ENCODE measurements at places on chromosomes 1 and 21.
A peak's percentile ranks its signal among the peaks of the same experiment; 100 is the strongest.

DNA sequence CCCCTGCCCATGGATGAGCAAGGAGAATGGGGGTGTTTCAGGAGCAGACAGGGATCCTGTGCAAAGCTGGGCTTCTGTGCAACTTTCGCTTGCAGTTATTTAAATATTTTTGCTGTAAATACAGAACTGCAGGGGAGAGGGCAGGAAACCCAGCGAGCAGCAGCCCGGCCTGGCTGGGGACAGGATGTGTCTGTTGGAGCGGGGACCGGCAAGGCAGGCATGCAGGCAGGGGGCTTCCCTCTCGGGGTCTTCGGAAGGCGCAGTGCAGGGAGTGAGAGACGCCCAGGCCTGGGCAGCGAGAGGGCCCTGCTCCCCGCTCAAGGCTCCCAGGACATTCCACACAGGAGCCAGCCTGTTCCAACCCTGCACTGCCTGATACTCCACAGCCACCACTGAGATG, 1.7 kb upstream of the AIRE start:
- ATAC-seq: no peak

DNA sequence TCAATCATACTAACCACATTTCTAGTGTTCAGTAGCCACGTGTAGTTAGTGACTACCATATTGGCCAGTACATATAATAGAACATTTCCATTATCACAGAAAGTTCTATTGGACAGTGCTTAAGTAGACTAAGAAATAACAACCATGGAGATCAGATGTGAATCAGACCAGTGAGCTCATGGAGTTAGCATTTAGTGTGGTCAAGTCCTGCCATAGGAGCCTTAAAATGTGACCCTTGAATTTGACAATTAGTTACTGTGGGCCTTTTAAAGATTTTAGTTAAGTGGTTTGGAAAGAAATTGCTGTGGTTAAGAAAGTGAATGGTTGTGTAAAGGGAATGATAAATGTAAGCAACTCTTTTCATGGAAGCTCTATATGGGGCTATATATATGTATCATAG, 123.4 kb downstream of the POU2F1 start:
- ATAC-seq: no peak

- ATAC-seq: peak; percentile 57
These were observed 12.4 kb upstream of the LRRN2 start for GRCh38 chr1:204697893-204698292.

DNA sequence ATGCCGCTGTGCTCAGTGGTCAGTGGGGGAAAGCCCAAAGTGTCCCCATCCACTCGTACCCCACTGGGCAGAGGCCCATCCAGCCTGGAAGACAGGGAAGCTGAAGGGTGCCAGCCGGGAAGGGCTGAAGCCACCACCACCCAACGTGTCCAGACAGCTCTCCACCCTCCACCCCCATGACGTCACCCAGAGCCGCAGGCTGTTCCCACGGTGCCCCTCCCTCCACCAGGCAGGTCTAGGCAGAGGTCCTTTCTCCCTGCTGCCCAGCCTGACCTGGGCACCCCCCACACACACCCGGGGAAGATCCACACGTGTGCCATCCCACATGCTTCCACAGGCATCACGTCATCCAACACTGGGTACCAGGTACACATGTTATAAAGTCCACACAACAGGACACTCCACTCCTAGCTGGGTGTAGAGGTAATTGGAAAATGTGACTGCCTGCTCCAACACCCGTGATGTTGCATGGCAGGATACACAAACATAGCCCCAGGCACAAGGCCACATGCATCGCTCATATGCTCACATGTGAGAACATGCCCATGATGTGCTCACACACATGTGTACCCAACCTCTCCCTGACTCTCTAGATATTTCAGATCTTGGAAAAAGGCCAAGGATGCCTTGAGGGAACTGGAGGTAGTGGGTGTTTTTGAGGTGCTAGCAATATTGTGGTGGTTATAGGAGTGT, 5.1 kb upstream of the ARHGAP30 start:
- ATAC-seq: no peak

DNA sequence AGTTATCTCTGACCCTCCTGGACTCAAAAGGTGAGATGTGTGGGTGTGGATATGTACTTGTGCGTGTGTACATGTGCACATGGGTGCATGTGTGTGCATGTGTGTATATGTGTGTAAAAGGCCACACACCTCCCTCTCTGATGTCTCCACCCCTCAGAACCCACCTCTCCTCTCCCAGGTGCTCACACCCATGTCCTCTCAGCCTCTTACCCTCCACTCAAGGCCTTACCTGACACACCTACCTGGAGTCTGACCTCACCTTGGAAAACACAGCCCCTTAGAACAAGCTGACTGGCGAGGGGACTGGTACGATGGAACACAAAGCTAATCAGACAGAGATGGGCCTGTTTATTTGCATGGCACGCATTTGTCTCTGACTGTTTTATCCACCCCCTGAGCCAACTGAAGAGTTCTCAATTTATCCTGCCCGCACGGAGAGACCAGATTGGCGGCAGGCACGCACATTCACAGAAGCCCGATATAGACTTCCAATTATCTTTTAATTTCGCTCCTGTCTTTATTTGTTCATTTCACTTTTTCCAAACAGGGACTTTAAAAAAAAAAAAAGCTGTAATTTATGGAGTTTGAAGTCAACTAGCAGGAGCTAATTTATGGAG, 6.1 kb upstream of the KLHDC7A start:
- ATAC-seq: no peak

All from gastroesophageal sphincter (tissue), 4 donors.